Endodermal cell (in vitro differentiated cells): ENCODE measurements at places on chromosomes 12 and 14. TPM values are rescaled to one million over a fixed set of nuclear protein-coding genes. Genes with fewer than 3 reads are reported as not detected.

The IPO4 gene
- total RNA-seq: 67.4 and 73.5 TPM in 2 replicates

The C14orf132 gene
- 21.9 to 35.8 TPM (median 22.9 TPM) in 3 replicates for total RNA-seq

The TAS2R46 gene
- 2.4 and 3.9 TPM in 2 replicates for total RNA-seq

The PZP gene
- total RNA-seq: 0.20 TPM in 1 of 2 replicates, not detected in the other

The DTX1 gene
- total RNA-seq: 2.2 to 4.9 TPM (median 4.4 TPM) in 3 replicates

The TAS2R9 gene
- not detected in 3 replicates for total RNA-seq

The NDRG2 gene
- 34.4 and 46.3 TPM in 2 replicates for total RNA-seq

The SLC5A8 gene
- not detected in 3 replicates for total RNA-seq

The BEGAIN gene
- 1.0 and 1.3 TPM in 2 replicates for total RNA-seq

The JPH4 gene
- total RNA-seq: 0.91 to 1.2 TPM (median 0.99 TPM) in 3 replicates

The LAG3 gene
- 0.63 to 1.9 TPM (median 1.2 TPM) in 3 replicates for total RNA-seq

The C12orf54 gene
- total RNA-seq: not detected in 3 replicates

DNA sequence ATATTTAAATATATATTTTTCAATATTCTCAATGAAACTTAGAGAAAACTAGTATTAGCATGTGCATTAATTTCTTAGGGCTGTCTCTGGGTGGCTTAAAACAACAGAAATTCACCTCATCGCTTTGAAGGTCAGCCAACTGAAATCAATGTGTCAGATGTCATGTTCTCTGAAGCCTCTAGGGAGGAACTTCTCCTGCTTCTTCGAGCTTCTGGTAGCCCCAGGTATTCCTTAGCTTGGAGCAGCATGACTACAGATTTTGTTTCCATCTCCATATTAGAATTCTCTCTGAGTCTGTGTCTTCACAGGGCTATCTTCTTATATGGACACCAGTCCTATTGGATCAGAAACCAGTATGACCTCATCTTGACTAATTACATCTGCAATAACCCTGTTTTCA lies 221.5 kb downstream of the PDZRN4 start:
- DNase-seq: peak; percentile 52

DNA sequence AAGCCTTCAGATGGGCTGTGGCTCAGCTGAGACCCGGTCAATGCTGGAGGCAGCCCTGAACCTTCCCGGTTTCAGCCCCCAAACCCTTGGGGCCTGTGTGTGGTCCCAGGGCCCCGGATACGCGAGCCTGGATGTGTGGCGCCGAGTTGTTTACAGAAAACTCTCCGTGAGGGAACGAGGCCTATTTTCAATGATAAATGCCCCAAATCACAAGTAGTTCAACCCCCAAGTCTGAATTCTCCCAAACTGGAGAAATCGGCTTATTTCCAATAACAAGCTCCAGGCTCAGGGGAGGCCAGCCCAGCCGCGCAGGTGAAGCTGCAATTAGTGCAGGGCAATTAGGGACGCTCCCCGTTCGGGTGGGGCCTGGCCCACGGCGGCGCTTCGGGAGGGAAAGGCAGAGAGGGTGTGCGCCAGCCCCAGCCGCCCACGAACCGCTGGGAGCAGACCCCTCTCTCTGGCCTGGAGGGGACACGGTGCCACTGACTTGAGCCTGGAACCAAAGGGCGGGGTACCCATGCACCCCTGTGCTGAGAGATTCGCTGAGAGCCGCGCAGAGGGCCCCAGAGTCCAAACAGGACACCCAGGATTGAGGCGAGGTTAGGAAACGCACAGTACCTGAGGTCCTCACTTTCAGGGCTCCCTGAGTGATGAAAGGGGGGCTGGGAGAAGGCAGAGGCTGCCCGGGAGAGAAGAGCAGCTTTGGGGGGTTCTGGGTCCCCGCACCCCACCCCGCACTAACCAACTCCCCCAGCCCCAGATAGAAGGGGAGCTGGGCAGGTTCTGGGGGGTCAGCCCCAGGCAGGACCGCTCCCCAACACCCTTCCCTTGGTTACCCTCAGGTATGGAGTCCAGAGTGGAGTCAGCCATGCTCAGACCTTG lies 14.2 kb upstream of the ANKRD9 start:
- DNase-seq: no peak

- no peak for DNase-seq
Observed at GRCh38 chr12:123078531-123079155, 72.2 kb downstream of the PITPNM2 start.

DNA sequence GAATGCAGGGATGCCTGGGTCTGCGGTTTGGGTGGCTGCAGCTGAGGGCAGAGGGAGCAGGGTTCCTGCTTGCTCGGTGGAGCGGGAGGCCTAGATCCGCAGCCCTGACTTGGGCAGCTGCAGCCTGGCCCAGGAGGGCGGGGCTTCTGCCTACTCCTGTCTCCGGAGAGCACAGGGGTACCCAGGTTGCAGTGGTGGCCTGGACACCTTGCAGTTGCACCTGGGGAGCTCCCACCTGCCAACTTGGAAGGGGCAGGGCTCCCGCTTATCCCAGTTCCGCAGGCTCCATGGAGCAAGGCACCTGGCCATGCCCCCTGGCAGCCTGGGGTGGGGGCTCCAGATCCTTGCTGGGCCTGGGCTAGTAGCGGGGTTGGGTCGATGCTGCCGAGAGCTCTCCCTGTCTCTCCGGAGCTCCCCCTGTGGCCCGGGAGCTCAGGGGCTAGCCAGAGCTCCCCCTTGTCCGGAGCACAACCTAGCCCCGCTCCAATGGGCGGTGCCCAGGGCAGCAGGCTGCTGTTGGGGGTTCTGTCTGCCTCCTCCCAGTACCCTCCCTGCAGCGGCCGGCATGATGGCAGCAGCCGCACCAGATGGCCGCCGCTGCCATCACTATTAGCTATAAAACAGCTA lies 136.4 kb downstream of the PTPRR start:
- DNase-seq: no peak

DNA sequence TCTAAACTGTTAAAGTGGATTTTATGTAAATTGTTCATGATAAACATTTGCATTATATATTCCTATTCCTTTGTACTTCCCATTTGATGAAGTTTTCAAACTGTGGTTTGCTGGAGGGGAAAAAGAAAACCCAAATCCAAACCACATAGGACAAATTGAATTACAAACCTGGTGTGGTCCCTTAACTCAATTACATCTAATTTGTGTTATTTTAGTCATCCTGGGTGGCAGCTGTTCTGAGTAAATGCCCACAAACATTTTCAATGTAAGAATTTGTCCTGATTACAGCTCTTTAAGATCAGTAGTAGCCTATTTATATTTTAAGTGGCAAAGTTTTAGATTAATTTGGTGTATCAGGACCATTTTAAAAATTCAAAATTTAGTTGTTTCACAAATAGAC lies 153.9 kb downstream of the RAD51B start:
- no peak for DNase-seq

- DNase-seq: no peak
Observed at GRCh38 chr14:20684662-20685456, 499 bp downstream of the RNASE4 start.

DNA sequence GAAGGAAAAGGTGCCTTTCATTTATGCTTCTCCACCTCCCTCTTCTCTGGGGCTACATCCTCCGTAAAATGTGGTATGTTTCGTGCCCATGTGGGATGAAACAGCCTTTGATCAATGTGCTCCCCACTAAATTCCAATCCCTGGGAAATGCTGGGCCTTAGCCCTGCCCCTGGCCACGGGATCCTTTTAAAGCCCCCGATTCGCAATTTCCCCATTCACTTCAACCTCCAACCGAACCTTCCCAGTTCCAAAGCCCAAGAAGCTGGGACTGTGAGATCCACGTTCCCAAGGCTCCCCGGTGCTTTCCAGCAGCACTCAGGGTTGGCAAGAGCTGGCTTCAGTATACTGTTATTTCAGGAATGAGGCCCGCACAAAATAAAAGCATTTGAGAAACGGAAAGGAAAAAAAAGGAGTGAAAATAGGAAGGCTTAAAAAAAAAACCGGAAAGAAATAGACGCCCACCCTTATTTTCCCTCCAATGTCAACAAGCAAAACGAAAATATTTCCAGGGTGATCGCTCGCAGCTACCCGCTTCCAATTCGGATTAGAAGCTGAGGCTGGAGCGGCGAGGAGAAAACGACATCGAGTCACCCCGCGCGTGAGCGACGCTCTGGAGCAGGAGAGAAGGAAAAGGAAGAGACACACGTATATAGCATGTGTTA lies 1.3 kb upstream of the FOXG1 start:
- DNase-seq: no peak

DNA sequence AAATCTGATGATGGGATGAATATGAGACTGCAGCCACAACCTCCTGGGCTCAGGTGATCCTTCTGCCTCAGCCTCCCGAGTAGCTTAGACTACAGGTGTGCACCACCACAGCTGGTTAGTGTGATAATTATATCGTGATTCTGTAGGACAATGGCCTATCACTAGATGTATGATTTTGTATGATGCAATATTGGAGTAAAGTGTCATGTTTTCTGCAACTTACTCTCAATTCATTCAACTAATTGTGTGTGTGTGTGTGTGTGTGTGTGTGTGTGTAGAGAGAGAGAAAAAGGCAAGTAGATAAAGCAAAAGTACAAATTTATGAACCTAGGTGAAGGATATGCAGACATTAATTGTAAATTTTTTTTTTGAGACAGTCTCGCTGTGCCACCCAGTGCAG lies 10.7 kb downstream of the RAD52 start:
- DNase-seq: no peak

- DNase-seq: peak; percentile 59
Observed at GRCh38 chr12:106088811-106089485, 49.8 kb downstream of the NUAK1 start.

GRCh38 chr12:72366255-72366654 lies 94.1 kb downstream of the TRHDE start:
- no peak for DNase-seq

GRCh38 chr14:75461303-75461702 lies 33.5 kb downstream of the JDP2 start:
- peak; percentile 32 for DNase-seq

GRCh38 chr14:102047808-102048540 lies 38.9 kb downstream of the HSP90AA1 start:
- DNase-seq: no peak

DNA sequence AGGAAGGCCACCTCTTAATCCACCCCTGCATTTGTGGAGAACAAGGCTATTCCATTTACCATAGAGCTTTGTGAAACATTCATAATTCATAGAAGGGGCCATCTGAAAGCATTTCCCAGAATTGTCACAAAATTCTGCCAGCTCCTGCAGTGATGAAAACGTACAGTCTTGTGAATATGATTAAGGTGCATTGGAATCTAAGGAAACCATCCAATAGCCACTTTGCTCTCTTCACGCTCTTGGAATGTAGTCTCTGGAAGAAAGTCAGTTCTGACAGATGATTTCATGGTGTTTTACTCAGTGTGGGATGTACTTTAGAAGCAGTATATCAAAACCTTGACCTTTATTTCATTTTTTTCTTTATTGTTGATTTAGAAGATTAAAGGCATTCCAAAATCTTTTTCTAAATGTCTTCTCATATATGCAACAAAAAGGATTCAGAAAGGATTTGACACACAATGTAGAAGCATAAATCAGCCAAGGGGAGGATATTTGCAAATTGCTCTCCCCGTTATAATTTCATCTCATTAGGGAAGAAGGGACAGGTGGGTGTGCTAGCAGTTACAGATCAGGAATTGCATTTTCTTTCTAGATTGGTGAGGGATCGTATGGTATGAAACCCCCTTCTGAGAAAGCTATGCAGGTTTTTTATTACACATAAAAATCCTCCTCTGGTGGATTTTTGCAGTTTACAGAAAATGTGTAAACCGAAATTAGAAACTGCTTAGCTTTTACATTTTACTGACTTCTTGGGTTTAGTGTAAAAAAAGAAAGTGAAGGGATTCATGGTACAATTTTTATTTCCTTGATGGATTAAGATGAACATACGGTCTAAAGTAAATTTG lies 390.2 kb downstream of the LRIG3 start:
- no peak for DNase-seq

DNA sequence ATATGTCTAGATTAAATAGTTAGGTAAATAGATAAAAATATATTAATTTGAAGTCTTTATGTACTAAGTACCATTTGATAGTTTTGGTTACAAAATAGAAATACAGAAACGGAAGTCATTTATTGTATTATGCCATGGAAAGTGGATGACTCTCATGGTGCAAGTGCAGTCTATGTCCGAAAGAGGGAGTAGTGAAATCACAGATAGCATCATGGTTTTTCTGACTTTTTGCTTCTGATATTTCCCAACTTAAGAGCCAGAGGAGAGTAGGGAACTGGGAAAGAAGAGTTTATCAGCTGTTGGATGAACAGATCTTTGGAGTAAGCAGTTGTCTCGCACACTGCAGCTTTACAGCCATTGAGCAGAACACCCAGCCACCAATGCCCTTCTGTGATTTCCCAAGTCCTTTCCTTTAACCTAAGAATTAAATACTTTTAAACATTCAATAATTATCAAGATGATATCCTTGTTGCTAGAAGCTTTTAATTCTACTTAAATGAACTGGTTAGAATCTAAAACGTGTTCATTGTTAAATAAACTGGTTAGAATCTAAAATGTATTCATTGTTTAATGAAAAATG lies 18.4 kb upstream of the SRGAP1 start:
- no peak for DNase-seq

GRCh38 chr12:95037906-95038305 lies 34.4 kb upstream of the NDUFA12 start:
- no peak for DNase-seq
